ENCODE measurements at places on chromosomes 6 and 20.

DNA sequence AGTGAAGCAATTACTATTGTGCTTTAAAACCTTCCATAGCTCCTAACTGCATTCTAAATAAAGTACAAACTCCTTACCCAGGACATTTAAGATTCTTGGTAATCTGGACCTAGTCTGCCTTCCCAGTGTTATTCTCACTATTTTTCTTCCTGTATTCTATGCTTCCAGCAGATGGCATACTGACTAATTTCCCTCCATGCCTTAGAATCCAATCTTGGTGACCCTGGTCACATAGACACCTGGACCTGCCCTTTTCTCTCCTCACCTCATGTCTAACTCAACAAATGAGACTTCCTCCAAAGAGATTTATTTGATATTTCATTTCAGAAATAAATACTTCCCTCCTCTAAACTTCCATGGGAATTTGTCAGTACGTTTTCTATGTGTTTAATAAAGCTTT lies 25.8 kb downstream of the ROS1 start:
- DNase-seq = no peak

GRCh38 chr20:37937686-37938085 lies 34.8 kb downstream of the VSTM2L start:
- no peak for DNase-seq

- DNase-seq = no peak
Measured at GRCh38 chr6:17684134-17684533, 22.6 kb downstream of the NUP153 start.

GRCh38 chr20:55153001-55153645 lies 677.7 kb downstream of the DOK5 start:
- no peak for DNase-seq

DNA sequence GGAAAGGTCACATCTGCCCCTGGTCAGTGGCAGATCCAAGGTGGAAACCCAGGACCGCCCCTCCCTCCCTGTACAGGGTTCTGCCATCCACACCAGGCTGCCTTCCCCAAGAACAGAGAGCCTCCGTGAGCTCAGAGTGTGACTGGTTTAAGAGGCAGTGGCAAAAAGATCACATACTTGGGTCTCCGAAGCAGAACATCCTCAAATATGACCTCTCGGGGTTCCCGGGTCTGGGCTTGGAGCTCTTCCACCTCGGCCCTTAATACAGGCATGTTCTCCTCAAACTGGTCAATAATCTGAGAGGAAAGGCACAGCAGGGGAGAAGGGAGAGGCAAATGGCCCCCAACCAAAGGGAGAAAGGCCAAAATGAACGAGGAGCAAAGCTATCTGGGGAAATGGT lies 14.8 kb downstream of the C20orf96 start:
- no peak for DNase-seq

GRCh38 chr20:38920851-38921250 lies 5.4 kb upstream of the FAM83D start:
- DNase-seq = no peak

- no peak for DNase-seq
Measured at GRCh38 chr6:168294901-168295300, 24.7 kb downstream of the DACT2 start.

DNA sequence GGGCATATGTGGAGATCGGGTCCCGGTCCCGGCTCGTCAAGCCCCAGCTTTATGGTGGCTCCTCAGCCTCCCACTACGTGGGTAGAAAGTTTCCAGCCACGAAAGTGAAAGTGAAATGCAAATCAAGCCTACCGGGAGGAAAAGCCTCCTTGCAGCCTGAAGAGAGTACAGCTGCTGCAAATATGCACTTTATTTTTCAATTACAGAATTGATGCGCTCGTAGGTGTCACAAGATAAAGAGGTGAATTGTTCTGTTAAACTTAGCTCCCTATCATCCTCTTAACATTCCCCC lies 373 bp upstream of the PCNA start:
- no peak for DNase-seq

- DNase-seq = no peak
Measured at GRCh38 chr6:44837741-44838140, 450.2 kb downstream of the CDC5L start.

GRCh38 chr6:97160280-97160679 lies 122.7 kb downstream of the MMS22L start:
- no peak for DNase-seq

DNA sequence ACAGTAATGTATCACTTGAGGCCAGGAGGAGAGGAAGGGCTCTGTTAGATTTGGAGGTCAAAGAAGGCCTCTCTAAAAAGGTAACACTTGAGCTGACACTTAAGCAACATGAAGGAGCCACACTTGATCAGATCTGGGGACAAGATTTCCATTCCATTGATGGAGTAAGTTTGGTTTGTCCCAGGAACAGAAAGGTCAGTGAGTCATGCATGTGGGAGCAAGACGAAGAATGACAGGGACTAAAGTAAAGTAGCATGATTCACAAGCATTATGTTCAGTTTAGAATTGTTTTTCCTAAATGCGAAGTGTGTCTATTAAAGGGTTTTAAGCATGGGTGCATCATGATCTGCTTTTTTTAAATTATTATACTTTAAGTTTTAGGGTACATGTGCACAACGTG lies 47.4 kb downstream of the COL21A1 start:
- DNase-seq = no peak

GRCh38 chr6:3791526-3792203 lies 40.2 kb upstream of the PXDC1 start:
- DNase-seq = no peak

DNA sequence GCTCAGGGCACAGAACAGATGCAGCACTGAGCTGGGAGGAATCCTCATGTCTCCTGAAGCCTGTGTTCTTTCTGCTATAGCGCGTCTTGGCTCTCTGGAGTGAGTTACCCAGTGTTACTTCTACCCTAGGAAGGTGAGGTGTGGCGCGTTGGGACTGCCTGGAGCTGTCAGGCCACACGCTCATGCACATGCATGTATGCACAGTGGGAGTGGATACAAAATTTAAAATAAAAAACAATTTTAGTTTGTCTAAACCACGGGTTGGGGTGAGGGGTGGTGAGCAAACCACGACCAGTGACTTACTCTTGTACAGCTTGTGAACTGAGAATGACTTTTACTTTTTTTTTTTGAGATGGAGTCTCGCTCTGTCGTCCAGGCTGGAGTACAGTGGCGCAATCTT lies 298.6 kb upstream of the SUPT3H start:
- no peak for DNase-seq

DNA sequence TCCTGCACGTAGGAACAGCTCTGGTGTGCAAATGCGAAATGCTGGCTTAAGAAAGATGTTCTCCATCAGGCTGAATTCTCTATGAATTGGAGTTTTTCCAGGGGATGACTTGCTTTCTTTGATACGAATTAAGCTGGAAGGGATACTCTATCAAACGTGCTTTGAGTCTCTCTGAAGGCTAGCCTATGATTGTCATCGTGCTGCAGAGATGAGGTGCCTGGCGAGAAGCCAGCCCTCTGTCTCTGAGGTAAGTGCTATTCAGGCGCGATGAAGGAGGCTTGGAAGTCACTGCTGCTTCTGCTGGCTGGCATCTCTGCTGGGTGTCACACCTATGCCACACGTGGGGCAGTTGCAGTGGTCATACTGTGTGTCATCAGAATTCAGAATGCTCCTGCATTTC lies 223.7 kb downstream of the TAF4 start:
- no peak for DNase-seq

DNA sequence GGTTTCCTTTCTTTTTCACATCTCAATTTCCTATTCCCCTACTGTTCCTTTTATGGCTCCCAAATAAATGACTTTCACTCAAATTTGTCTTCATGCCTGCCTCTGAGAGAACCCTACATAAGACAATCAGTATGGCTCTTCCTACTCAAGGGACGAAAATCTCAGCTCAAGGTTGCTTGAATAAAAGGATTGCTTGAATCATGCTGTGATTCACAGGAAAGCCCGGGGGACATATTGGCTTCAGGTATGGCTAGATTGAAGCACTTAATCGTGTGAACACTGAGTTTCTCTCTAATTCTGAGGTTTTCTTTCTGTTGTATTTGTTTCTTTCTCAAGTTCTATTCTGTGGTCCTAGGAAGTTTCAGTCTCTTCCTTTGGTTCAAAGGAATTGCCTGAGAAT lies 140.3 kb upstream of the SULF2 start:
- no peak for DNase-seq

DNA sequence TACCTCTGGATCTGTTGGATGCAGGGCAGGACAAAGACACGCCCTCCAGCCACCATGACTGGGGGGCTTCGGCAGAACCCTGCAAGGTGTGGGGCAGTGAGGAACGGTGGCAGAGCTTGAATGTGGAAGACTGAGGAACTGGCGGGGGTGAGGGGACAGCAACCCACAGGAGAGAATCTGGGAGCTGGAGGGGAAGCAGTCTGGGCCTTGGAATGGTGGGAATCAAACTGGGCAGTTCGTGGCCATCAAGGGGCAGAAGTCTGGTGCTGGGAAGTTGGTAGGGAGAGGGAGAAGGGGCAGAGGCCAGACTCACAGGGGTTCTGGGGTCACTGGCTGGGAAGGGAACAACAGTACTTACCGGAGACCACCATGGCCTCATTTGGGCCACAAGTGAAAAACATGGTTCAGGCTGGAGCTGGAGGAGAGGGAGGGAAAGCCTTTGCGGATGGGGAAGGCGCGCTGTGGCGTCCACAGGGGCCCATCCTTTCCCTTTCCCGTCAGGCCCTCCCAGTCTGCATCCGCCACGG lies 635 bp downstream of the FLOT1 start:
- no peak for DNase-seq

DNA sequence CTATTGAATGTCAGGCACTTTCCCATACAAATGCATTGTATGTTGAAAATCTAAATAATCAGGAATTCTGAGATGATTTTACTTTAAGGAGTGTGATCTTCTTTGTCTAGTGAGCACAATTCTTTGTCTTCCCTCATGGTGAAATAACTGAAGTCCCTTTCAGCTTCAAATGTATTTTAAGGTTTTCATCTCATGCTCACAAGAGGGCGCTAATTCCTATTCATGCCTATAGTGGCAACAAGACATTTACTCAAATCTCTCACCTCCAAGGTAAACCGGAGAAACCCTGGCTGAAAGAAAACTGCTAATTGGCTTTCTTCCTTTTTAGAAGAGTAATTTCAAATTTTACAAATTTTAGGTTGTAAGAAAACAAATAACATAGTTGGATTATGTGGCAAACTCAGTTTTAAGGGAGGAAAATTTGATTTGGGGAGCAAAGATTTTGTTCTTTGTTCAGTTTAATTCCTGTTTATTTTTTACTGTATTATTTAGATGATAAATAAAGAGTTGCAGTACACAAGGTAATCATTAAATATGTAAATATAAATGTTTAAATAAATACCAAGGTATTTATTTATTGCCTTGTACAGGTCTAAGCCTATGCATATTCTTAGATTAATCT lies 69.1 kb downstream of the SLC35F1 start:
- peak; percentile 54 for DNase-seq

DNA sequence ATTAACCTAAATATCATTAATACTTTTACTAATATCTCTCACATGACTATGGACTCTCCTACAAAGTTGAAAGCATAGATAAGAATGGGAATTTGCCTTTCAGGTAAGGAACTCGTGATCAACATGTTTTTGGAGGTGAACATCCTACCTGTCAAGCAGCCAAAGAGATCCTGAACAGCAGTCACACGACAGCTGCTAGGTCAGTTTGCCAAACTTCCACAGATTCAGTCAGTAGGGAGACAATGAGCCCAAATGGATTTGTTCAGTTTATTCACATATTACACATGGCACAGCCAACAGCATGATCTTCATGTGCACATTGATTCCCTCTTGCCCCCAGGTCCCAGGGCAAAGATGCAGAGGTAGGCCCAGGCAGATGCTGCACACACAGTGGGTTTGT lies 86.1 kb upstream of the LOC128125822 start:
- DNase-seq = no peak

GRCh38 chr6:151058021-151058733 lies 181.6 kb upstream of the AKAP12 start:
- DNase-seq = no peak

- DNase-seq = peak; percentile 32
Measured at GRCh38 chr6:10420546-10421157, 5.8 kb upstream of the TFAP2A start.
